Left lobe of liver (tissue), 2 donors: ENCODE measurements at places on chromosomes 16 and 17.

DNA sequence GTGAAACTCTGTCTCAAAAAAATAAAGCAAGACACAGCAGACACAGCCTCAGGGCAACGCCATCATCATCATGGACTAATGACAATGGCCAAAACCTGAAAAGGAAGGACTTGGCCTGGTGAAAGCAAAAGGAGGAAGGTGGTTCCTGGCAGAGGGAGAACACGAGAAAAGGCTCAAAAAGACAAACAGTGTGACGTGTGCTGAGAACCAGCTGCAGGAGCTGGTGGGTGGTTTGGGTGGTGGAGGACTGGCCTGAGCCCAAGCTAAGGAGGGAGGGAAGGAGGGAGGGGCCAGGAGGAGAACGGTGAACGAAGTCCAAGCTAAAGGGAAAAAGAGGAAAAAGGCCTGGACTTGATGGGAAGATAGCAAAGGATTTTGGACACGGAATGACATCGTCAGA is 85.1 kb downstream of the SLC39A11 start:
- DNase-seq, result no peak

DNA sequence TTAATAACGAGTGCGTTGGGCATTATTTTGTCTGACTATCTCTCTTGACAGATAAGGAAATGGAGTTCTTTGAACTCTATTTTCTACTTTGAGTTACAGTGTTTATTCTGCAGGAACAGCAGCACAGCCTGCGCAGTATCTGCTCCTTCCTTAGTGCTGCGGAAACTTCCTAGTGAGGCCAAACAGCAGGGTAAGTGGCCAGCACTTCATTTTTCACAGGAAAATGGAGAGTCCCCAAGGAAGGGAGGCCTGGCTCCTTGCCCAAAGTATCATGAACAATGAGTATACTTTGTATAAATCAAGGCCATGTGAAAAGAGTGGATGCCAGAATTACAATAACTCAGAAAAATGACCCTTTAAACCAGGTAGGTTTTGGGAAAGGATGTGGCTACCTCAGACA is 140.6 kb downstream of the VPS53 start:
- no peak for DNase-seq

- DNase-seq, result no peak
Measured at GRCh38 chr16:814974-815373, 14.4 kb upstream of the GNG13 start.

- DNase-seq, result no peak
Measured at GRCh38 chr16:66468321-66468965, 41.3 kb downstream of the BEAN1 start.

GRCh38 chr17:77320044-77320440 is 179.3 kb downstream of the SEC14L1 start:
- no peak for DNase-seq

GRCh38 chr16:75039941-75040340 is 41.1 kb downstream of the ZNRF1 start:
- DNase-seq, result peak; percentile 32

DNA sequence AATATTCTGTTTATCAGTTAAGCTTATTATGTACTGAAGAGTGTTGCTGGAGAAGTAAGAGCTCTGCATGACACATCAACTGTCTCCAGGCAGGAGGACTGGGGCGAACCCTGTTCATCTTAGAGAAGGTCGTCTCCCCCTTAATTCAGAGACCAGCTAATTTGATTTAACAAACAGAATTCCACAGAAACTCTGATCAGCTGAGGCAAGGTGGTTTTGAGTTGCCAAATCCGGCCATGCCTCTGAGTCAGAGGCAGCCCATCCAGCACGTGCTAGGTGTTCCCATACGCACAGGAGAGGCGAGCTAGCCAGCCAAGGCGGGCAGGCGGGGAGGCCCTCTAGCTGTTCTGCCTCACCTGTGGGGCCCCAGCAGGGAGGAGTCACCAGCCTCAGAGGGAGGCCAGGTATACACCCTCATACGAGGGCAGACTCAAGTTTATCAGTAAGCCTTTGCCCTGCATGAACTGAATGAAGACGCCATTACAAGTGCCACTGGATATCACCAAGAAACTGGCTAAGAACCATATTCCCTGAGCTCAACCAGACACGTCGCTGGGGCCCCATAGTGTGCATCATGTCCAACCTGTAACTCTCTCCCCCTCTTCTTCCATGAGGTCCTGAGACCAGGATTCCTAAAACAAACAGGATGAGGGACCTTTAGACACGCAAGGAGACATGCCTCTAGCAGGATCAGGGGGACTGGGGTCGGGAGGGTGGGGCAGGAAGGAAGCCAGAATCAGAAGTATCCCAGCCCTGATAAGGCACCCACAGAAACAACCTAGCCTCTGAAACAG is 25.7 kb downstream of the STAT5A start:
- no peak for DNase-seq

GRCh38 chr17:3957735-3958599 is 6.3 kb downstream of the ATP2A3 start:
- DNase-seq, result no peak

DNA sequence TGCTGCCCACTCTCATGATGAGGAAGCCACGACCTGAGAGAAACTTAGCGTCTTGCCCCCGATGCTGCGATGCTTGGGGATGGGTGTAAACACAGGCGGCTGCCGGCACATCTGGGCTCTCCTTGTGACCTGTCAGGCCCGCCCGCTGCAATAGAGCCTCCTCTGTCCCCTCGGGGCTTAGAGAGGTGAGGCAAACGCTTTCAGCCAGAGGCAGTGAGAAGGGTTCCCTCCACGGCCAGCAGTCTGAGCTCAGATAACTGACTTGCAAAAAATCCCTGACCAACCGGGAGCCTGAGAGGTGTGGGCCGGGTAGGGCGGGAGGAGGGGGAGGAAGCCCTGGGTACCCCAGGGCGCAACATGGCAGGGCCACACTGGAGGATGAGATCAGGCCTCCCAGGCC is 260.6 kb downstream of the C16orf95 start:
- DNase-seq, result no peak

- no peak for DNase-seq
Measured at GRCh38 chr17:50687200-50688066, 20.3 kb downstream of the ANKRD40 start.

- DNase-seq, result no peak
Measured at GRCh38 chr17:37133136-37133535, 184.4 kb downstream of the AATF start.

DNA sequence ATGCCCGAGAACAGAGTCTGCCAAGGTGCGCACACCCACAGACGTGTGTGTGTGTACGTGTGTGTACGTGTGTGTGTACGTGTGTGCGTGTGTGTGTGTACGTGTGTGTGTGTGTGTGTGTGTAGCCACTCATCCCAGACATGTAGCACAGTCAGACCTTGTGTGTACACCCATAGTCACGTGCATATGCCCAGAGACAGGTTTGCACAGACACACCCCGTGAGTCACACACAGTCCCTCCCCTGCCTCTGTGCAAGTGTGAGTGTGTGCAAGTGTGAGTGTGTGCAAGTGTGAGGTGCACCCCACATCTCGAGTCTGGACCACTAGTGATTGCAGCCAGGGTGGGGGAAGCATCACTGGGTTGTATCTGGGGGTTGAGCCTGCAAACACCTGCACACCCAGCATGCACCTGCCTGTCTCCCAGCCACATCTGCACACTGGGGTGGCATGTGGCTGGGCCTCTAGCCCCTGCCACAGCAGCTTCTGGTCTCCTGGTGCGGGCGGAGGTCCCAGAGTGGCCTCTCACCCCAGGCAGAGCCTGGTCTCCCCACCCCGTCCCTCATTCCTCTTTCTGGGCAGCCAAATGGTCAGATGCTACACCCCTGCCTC is 23.6 kb downstream of the BAHCC1 start:
- DNase-seq, result no peak

DNA sequence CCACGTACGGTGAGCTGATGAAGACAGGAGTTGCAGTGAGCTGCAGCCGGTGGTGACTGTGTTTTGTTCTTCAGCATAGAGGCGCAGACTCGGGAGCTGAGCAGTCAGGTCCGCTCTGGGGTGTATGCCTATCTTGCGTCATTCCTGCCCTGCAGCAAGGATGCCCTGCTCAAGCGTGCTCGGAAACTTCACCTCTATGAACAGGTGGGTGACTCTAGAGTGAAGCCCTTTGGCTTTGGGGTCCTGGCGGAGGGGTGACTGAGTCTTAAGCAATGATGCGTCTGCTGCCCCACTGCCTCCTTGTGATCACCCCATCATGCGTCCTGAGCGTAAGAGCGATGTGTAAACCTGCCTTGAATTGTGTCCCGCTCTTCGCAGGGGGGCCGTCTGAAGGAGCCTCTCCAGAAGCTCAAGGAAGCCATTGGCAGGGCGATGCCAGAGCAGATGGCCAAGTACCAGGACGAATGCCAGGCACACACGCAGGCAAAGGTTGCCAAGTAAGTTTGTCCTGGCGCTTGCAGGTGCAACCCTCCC is 22.9 kb downstream of the UBN1 start:
- DNase-seq, result no peak

DNA sequence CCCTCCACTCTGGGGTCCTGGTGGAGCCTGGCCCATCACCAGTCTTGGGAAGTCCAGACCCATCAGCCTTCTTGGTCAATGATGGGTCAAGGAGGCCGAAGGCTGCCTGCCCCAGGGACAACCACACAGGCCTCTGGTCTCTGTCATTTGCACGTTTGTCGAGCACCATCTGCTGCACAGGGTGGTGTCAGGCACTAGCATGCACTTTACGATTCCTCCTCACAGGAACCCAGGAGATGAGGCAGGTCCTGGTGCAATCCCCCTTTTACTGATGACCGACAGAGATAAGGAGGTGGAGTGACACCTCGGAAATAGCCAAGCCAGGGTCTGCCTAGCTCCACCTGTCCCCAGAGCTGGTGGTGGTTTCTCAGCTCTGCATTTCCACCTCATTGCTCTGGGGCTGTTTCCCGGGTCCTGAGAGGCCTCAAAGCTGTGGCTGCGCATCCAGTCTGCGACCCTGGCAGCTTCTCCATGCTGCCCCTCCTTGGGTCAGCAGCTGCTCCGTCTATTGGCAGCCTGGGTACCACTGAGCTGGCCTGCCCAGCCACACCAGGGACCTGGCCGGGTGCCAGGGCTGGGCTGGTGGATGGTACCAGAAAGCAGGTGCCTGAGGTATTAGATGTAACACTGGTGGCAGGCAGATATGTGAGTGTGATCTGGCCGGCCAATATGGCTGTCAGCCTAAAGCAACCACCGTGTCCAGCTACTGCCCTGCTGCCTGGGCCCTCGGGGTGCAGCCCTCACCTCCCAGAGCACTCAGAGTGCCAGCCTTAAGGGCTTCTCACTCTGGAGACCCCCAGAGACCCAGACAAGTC is 10.0 kb downstream of the MMP15 start:
- DNase-seq, result no peak

- DNase-seq, result no peak
Measured at GRCh38 chr16:15887283-15887682, 1.1 kb downstream of the CEP20 start.

GRCh38 chr16:11036040-11036439 is 91.7 kb downstream of the CLEC16A start:
- no peak for DNase-seq

- no peak for DNase-seq
Measured at GRCh38 chr17:8117367-8117979, 841 bp downstream of the ALOXE3 start.

DNA sequence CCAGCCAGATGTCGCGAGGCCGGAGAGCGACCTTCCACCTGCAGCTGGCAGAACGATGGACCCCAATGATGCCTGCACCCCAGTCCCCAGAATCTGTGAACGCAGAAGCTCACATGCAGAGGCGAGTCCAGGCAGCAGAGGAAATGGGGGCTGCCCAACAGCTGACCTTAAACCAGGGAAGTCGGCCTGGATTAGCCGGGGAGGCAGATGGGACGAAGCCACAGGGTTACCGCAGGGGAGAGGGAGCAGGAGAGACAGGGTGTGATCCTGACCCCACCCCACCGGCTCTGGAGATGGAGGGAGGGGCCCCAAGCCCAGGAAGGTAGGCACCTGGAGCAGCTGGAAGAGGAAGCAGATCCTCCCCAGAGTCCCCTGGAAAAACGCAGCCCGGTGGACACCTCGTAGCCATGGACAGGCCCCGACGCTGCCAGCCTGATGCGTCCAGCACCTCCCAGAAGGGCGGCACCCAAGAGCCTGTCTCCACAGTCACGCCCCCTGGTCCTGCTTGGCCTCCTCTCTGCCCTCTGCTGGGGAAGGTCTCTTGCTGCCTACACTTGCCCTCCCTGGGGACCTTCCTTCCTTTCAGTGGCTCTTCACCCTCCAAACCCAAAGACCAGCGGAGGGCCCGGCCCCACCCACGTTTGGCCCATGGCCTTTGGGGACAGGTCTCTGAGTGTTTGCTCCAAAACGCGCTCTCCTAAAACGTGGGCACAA is 37.3 kb downstream of the PIEZO1 start:
- no peak for DNase-seq

DNA sequence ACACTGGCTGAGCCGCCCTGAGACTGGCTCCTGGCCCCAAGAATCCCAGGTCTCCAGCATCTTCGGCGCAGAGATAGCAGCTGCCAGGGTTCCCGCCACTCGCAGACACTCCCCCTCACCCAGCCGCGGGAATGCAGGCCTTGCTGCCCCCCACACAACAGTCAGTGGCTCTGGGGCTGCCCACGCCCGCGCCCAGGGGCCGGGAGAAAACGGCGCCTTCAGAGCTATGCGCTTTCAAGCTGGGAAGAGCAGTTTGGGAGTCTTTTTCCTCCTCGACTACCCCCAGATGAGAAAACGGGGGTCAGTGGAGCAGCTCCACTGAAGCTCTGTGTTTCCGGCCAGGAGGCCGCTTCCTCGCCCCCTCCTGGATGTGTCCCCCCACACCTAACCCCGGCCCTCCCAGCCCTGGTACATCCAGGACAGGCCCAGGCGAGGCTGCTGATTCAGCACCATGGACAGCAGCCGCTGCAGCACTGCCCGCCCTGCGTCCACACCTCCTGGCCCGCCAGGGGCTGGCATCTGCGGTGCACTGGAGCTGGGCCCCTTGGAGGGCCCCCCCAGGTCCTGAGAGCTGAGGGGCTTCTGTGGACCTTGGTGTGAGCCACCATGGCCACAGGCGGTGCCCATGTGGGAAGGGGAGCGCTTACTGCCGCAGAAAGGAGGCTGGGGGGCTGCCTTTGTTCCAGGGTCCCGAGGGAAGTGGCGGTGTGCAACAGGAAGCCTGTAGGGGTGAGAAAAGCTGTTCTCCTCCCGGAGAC is 35.7 kb downstream of the CACNA1H start:
- no peak for DNase-seq

GRCh38 chr17:63082952-63083351 is 116.9 kb downstream of the TANC2 start:
- DNase-seq, result no peak
